RPMI7951 (cell line): ENCODE measurements at places on chromosomes 2 and 18. TPM values are rescaled to one million over a fixed set of nuclear protein-coding genes. Genes with fewer than 3 reads are reported as not detected.
A peak's percentile ranks its signal among the peaks of the same experiment; 100 is the strongest.

DNA sequence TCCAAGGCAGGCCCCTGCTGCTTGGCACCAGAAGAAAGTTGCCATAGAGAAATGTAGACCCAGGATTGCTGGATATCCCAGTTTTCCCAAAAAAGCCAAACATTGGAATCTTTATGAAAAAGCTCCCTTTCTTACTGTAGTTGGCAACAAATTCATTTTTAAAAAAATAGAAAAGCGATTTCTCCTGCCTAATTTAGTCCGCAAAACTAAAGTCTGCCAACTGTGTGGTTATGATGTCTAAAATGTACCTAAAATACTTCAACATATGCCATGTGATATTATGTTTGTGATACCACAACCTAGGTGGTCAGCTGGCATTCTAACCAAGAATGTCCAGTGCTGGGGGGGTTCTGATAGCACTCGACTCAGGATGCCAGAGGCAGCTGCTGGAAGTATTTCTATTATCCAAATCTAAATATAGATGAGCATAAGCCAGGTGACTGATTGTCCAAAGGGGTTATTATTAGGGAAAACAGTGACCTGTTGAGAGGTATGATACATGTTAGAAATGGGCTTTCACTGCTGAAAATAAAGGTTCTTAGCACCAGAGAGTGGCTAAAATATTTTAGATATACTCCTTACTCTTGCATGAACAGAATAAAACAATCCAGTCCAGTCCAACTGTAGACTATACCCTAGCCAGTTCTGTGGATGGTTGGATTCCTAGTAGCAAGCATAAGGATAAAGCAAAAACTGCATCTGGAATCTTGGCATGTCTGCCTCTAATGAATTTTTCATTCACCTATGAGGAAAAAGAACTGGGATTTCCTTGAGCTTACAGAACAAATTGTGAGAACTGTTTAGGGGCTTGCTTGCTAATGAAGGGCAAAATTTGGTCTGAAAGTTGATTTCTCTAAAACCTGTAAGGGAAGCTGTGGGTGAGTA is 101.7 kb downstream of the STK39 start:
- no peak for DNase-seq

DNA sequence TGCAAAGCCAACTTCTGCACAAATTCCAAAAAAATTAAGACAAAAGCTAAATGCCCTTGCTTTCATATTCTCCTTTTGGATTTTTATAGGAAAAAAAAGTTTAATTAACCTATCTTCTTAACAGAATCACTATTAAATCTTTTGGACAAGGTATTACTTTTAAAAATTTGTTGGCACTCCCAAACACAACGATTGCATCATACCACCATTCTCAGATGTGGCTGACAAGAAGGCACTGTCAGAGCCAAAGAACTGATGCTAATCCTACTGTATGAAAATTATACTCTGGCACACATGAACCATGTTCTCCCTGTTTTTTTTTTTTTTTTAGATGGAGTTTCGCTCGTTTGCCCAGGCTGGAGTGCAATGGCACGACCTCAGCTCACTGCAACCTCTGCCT is 58.4 kb downstream of the NOL10 start:
- no peak for DNase-seq

- no peak for DNase-seq
Measured at GRCh38 chr2:226405465-226405864, 394.2 kb downstream of the IRS1 start.

- peak; percentile 16 for DNase-seq
Measured at GRCh38 chr18:74040459-74041332, 106.9 kb downstream of the FBXO15 start.

DNA sequence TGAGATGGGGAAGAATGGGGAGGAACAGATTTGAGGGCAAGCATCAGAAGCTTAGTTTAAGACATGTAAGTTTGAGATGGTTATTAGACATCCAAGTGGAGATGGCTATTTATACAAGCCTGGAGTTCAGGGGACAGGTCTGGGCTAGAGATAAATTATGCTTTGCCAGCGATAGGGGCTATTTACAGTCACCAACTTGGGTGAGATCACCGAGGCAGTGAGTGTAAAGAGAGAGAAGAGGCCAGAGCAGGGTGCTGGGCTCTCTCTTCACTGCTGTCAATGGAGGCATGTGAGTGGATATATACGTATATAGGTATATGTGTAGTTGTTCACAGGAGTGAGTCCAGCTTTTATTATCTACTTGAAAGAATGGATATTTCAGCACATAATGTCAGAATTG is 81.0 kb downstream of the QPCT start:
- DNase-seq = no peak

DNA sequence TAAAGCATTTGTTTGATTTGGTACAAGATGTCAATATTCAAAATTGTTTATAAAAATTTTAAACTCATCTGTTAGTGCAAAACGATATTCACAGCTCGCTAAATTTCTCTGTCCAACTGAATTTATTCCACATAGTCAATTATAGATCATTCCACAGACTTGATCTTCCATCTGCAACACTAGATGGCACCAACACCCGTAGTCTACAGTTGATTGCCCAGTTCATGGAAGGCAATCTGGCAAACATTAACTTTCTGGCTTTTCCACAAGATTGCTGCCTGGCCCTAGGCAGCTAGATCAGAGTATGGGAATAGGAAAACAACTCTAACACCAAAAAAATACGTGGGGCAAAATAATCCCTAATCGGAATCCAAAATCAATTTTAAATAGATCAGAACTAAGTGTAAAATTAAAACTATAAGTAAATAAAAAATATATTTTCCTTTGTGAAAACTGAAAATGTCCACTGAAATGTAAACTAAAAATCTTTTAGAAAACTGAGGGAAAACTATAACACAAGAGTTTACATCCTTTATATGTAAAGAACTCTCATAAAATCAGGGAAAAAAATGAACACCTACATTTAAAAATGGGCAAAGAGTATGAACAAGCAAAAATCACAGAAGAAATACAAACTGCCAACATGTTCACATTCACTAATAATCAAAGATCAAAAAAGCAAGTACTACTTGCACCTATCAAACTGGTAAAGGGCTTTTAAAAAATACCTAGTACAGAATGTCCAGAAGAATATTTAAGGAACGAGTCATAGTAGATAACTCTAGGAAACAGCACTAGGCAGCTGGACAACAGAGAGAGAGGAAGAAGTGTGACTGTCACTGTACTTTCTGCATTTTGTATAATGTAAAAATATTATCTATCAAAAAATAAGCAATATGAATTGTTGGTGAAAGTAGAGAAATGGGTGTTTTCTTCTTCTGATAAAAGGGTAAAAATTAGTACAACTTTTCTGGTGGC is 35.0 kb downstream of the RTN4 start:
- DNase-seq = peak; percentile 84

DNA sequence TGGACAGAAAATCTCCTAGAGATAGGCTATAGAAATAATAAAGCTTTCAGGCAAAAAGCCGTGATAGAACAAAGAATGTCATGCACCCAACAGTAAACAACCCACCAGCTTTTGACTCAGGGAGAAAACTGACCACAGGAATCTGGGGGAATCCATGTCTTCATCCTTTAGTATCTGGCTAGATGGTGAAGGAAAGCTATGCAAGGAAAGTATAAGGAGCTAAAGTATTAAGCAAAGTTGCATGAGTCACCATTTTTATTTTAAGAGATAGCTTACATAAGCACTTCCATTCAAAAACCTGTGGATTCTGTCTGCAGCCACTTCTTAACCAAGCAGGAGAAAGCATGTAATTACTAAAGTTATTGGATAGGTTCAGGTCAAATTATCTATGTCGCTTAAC is 363.8 kb downstream of the LRP1B start:
- peak; percentile 0 for DNase-seq

DNA sequence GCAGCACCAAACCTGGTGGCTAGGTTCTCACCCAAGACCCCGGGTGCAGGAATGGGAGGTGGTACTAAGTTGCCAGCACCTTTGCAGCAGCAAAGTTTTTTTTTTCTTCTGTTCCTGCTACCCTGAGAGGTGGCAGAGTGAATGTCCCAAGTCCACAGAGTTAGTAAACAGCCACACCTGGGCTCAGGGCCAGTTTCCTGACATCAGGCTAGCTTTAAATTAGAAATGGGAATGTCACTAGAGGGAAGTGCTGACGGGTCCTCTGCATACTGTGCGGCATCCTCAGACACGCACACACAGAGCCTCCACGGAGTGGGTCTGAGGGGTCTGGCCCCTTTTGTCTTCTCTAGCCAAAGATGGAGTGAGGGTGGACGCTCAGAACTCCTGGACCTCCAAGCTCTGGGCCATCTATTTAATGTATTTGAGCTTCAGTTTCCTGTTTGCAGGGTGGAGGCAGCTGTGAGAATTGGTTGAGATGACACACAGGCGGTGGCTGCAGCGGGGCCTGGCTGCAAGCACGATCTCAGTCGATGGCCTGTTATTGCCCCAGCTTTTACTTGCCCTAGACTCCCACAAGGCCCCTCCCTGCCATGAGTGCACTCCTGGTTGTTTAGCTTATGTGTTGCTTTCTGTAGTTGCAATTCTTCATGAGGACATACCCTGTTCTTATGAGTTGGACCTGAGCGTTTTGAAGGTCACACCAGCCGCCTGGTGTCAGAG is 751.4 kb upstream of the HS6ST1 start:
- no peak for DNase-seq

DNA sequence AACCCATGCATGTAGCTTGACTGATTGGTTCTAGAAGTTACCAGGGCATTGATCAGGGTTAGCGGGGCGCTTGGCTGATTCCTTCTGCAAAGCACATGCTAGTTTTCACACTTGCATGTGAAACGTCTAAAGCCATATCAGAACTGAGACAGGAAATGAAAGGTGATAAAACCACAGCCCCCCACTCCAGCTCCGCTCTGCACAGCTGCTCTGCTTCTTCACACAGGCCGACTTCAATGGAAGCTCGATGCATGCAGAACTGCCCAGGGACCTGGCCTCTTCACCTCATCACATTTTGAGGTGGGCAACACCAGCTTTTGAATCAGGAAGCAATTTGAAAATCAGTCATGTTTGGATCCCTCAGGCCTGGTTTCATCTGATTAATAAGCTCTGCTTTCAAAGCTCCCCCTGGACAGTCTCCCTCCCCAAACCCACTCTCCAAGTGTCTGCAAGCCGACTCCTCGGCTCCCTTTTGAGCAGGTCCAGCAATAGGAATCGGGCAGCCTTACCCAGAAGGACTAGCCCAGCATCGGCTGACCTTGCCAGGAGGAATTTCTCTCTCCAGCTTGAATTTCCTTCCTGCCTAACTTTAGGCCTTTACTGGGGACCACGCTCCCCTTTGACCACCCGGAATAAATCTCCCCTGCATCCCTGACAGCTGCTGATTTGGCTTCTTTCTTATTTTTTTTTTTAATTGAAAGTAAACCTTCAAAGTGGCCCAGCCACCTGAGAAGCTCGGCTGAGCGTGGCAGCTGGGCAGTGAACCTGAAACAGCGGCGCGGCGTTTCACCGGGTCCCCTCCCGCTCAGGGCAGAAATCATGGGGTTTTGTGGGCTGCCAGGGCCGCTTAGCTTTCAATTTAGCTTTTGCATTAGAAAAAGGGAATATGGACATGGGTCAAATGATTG is 31.7 kb downstream of the HRH4 start:
- DNase-seq = no peak

DNA sequence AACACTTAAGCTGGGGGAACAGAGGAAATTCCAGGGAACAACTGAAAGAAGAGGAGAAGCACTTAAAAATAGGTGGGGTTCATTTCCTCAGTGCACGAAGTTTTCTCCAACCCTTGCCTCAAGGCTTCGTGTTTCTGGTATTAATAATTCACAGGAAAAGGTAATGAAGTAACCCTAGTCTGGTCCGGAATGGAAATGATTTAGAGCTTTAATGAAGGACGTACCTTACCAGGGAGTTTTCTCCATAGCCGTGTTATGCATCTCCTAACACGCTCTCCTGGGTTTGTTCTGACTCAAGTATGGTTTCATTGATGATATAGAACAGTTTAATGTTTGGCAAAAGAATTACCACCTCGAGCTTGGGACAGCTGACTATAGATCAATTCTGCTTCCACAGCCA is 214.2 kb downstream of the MTX2 start:
- no peak for DNase-seq

DNA sequence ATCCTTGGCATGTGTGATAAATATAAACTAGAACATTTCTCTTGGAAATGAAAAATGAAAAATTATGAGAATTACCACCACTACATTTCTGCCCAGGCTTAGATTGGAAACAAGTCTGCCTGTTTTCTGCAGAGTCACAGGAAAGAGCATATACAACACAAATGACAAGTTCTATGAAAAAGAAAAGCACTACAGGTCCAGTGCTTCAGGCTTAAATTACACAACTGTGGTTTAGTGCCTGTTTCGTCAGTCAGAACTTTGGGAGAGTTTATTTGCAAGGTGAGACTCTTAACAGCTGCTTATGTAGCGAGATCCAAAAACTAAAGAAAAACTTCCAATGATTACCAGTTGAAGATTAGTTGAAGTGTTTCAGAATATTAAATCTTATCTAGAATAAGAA is 68.9 kb downstream of the RTN4 start:
- DNase-seq = no peak

DNA sequence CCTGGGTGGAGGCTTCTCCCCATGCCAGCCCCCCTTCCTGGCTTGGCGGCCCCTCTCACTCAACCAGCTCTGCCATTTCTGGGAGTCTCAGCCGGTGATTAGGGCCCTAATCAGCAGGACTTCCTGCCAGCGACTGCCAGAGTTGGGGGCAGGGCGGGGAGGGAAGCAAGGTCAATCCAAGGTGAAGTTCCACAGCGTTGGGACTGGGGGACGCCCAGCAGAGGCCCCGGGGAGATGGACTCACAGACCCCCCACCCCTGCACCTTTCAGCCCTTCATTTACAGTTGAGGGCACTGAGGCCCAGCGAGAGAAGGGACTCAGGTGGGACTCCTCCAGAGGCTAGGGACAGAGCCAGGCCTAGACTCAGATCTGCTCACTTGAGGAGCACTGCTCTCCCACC is 65.3 kb downstream of the TNS1 start:
- no peak for DNase-seq

DNA sequence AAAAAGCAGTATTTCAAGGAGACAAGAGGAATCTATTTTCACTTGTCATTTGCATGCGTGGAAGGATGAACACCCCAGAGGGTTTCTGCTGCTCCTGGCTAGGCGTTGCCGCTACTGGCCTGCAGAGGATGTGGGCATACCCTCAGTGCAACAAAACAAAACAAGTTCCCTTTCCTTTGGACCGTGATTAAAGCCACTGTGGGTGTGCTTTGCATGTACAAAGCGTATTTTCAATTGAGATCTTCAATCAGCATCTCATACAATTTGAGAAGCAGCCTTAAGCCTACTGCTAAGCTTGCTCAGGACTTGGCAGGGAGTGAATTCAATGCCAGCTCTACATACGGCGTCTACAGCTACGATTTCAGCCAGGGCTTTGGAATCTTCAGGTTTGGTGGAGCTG is 298.4 kb downstream of the LPIN1 start:
- DNase-seq = no peak

Gene C2orf81
- total RNA-seq = 1.2 and 1.3 TPM in 2 replicates

Gene MAPRE3
- 1.6 and 2.2 TPM in 2 replicates for total RNA-seq

Gene BBS5
- 2.2 and 3.1 TPM in 2 replicates for total RNA-seq

Gene CHPF
- 73.7 and 98.6 TPM in 2 replicates for total RNA-seq

Gene TNFAIP6
- total RNA-seq = 7.3 and 8.8 TPM in 2 replicates

Gene DOK6
- total RNA-seq = not detected in 2 replicates

Gene SERPINB12
- not detected in 2 replicates for total RNA-seq

Gene IL36B
- total RNA-seq = not detected in 2 replicates
